ENCODE measurements at places on chromosomes 13 and 19. TPM values are rescaled to one million over a fixed set of nuclear protein-coding genes. Genes with fewer than 3 reads are reported as not detected.

LAIR1 gene
- 8.8 TPM for total RNA-seq

DNA sequence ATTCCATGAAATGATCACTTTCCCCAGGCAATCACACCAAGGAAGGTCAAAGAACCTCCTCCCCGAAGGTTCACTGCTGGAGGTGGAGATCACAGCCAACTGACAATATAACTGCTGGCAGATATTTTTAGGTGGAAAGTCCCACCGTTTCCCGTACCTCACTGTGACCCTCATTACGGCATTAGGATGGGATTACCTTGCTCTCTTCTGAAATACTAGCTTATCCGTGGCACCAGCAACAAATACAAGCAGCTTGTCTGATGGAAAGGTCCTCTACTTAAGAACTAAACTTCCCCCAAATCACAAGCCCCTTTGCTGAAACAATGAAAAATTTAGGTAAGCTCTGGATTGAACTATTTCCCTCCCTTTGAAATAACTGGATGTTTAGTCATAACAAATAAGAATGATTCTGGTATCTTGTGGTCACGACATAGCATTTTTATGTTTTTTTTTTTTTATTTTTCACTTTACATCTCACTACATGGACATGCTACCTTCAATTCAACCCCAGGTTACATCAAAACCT, 178.9 kb downstream of the COL4A1 start:
- DNase-seq: no peak

CYP2A7 gene
- not detected for total RNA-seq

NLRP11 gene
- total RNA-seq: not detected

DNA sequence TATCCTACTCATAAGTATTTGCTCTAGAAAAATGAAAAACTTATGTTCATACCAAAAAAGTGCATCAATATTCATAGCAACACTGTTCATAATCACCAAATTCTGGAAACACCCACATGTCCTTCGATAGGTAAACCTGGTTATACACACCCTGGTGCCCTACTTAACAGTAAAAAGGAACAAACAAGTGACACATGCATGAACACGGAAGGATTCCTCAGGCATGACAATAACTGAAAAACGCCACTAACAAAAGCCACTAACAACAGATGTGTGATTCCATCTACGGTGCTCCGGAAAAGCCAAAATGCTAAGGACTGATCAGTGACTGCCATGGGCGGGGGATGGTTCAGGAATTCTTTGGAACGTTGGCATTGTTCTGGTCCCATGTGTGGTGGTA, 65.5 kb downstream of the STK24 start:
- DNase-seq: no peak

GRCh38 chr19:54502518-54503048, at the start of gene LAIR2:
Gene LAIR2, plus strand, starts transcription at chr19:54502831. Its CDS starts 88 bp downstream, at chr19:54502919.
- no peak for DNase-seq

Measured in tongue (tissue), 3 donors.